ENCODE measurements at places on chromosomes 5 and 9.

- no peak for DNase-seq
Measured at GRCh38 chr5:136132087-136132486, 558 bp upstream of the SMAD5 start.

DNA sequence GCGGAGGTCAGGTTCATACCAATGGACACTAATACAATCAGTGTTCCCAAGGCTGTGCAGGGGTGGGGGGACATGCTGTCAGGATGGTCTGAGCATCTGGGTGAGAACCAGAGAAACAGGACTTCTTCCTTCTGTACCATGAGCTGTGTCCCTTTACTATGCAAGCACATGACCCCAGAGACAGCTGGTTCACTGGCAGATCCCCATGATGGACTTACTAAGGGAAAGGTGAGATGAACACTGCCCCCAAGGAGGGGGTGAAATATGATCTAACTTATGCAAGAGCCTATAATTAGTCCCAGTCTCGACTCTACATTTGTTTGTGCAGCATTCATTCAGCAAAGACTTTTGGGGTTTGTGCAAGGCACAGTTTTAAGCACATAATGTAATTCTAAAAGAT is 91.4 kb downstream of the LIFR start:
- DNase-seq: no peak

DNA sequence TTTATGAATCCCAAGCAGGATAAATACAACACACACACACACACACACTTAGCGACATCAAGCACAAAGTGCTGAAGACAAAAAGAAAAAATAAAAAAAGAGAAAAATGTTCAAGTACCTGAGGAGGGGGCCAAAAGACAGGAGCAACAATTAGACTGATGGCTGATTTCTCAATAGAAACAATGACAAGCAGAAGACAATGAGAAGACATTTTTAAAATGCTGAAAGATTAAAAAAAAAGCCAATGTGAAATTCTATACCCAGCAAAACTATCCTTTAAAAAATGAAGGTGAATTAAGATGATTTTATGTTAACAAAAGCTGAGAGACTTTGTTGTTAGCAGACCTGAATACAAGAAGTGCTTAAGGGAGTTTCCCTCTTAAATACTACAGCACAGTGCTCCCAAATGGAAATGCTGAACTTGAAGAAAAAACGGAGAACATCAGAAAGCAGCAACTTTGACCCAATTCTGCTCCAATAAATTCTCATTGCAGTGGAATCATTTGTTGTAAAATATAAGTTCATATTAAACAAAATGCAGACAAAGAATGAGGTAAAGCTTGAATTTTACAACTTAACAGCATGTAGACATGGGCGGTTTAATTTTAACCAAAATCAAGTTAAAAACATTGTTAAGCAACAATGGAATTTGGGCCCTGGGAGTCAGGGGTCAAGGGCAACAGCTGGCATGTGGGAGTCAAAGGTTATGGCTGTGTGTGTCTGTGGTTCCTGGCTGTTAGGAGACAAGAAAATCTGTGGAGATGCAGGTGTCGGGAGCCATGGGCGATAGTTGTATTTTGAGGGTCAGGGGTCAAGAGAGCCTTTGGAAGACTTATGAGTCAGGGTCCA is 776 bp upstream of the RANBP17 start:
- no peak for DNase-seq

DNA sequence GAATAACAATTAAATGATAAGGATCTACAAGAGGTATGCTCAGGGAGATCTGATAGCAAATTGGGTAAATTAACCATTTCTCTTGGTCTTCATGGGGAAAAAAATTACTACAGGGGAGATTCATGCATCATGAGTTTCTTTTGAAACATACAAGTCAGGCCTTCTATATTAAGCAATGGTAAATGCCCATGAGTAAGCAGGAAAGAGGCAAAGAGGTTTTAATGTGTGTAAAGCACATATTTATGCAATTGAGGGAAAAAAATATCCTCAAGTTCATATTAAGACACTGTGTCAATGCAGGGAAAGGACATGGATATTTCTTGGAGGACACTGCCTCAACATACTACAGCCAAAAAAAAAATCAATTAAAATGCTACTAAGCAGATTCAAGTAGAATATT is 73.4 kb upstream of the NR4A3 start:
- DNase-seq: no peak

DNA sequence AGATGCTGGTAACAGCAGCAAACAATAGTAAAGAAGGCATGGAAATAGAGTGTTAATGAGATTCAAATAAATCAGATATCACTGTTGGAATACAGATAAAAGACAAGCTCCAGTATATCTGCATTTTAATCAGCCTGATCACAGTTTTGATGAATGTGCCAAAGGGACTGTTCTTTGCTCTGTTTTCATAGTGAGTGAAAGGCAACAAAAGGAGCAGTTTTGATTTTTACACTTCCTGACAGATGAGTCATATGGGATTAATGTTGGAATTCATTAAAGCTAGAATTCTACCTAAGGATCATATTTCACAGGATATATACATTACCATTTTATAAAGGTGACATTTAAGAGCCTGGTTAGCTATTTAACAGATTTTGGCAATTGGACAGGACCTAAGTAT is 743.3 kb upstream of the PTPRD start:
- DNase-seq: no peak

- DNase-seq: no peak
Measured at GRCh38 chr5:56317923-56318561, 84.9 kb upstream of the ANKRD55 start.

DNA sequence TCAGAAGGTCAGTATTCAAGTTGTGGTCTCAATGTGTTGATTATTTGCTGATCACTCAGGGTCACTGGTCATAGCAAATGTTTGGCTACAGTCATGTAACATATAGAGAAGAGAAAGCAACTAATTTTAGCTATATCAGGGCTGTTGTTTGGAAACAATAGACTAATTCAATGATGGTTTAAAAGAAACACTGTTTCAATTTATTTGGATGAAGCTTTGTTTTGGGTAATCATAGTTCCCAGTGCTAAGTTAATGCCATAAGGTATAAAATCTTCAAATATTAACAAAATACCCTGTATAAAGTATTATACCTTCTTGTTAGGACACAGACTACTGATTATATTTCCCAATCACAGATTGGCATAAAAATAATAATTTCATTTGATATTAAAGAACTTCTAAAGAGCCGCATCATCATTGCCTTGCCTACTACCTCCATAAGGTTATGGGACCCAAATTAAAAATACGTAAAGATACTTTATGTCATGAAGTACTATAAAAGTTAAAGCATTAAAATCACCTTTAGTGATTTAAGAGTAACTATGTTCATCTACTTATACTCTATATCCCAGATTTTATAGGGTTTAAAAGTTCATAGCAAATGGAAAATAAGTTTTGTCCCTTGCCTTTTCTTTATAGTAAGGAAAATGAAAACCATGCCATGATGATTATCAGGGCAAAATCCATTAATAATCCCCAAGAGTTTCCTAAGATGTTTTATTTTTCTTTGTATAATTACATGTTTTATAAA is 6.0 kb downstream of the NR3C1 start:
- DNase-seq: no peak

DNA sequence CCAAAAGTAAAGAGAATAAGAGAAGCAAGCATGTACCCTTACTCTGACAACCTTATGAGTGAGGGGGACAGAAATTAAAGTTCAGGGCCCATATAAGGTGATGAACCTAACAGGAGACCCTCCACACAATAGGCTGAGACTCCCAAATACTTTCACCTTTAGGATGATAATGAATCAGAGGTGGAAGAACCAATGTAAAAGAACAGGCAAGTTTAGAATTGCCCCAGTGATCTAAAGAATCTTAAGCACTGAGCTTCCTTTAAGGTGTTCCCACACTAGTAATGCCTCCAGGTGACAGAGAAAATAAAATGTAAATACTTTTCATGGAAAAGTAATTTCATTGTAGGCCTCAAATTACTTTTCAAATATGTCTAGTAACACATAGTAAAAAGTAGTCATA is 8.2 kb upstream of the FAM151B start:
- no peak for DNase-seq

- DNase-seq: peak; percentile 60
Measured at GRCh38 chr5:5494489-5495402, 72.3 kb downstream of the ICE1 start.

- no peak for DNase-seq
Measured at GRCh38 chr5:67085616-67086015, 111.0 kb downstream of the CD180 start.

DNA sequence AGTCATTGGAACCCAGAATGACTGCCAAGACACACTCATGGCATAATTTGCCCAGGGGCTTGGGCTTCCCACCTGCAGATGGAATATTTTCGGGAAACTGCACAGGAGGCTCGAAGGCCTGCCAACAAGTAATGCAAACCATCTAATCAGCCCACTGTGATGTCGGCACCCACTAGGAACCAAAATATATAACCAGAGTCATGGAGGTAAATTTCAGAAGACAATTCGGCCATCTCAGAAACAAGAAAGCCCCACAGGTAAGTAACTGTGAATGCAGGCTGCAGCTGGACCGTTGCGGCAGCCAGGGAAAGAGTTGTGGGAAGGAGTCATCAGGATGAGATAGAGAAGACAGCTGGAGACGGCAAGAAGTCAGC is 264.4 kb downstream of the SYK start:
- DNase-seq: no peak

GRCh38 chr5:93588352-93589151 is 5.5 kb downstream of the NR2F1 start:
- DNase-seq: no peak

GRCh38 chr5:28046596-28046995 is 1008.2 kb upstream of the CDH9 start:
- no peak for DNase-seq

Measured in stimulated activated CD4-positive, alpha-beta T cell treated with anti-CD3 and anti-CD28 coated beads, Interleukin-1b, Interleukin-23, amount 100 ng/mL, for 1 hour (primary cell).